CD4-positive, alpha-beta T cell treated with Interleukin-17A for 4 hours (primary cell): ENCODE measurements at places on chromosomes 1 and 21.

DNA sequence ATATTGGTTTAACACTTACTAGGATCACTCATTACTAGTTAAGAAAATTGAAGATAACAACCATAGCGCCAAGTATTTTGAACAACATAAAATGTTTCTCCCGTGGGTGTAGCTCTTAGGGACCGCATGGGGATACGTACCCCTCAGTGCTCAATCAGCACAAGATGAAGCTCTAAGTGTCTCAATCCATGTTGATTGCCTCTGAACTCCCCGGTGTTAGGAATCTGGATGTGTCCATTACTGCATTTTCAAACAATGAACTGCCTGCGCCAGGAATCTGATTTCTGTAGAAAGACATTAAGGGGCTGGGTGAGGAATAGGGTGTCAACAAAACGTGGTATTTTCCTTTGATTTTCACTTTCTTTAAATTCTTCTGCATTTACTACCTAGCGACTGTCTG is 100.2 kb downstream of the LMO4 start:
- DNase-seq: no peak

GRCh38 chr1:39204441-39205081 is at the start of gene MACF1:
Gene MACF1 (plus strand): TSS chr1:39204695. CDS start chr1:39205023, 328 bp downstream.
- DNase-seq: peak; percentile 66

GRCh38 chr1:65108025-65108642 is 39.9 kb upstream of the AK4 start:
- no peak for DNase-seq

DNA sequence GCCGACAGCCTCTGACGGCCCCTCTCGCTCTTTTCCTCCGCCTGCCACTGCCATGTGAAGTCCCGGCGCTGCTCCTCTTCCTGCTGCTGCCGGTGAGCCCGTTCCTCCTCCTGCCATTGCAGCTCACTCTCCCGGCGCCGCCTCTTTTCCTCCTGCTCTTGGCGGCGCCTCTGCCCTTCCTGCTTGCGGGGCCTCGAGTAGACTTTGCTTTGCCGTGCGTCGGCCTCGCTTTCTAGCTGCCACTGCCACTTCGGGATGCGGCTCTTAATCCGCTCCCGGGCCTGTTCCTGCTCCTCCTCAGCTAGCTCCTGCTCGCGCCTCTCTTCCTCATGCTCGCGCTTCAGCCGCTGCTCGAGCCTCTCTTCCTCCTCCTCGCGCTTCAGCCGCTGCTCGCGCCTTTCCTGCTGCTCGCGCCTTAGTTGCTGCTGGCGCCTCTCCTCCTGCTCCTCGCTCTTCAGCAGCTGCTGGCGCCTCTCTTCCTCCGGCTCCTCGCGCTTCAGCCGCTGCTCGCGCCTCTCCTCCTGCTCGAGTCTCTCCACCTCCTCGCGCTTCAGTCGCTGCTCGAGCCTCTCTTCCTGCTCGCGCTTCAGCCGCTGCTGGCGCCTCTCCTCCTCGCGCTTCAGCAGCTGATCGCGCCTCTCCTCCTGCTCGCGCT is 4.3 kb downstream of the TCHH start:
- peak; percentile 27 for DNase-seq

DNA sequence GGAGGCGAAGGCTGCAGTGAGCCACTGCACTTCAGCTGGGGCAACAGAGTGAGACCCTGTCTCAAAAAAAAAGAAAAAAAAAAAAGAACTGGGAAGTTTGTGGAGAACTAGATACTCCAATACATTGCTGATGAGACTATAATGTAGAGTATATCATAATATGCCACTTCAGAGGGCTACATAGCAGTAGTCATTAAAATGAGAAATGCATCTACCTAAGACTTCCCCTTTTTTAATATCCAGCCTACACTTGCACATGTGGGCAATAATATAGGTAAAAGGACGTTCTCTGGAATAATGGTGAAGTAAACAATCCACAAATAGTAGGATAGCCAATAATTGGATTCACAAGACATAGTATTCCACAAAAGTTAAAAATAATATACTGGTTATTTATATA is 311.0 kb downstream of the HLX start:
- no peak for DNase-seq

DNA sequence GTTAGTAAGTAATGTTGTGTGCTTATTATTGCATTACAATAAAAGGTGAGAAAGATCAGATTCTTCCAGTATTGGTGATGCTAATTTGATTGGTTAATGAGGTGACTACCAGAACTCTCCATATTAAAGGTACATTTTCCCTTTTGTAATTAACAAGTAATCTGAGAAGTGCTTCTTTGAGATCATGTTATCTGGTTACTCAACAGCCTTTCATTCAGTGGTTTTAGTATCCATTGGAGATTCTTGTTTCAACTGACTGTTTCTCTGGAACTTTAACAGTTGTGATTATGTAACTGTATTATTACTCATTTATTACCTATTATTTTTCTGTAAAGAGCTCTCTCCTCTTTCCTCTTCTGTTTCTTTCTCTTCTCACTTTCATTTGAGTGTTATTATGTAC is 86.7 kb downstream of the PEX14 start:
- no peak for DNase-seq

DNA sequence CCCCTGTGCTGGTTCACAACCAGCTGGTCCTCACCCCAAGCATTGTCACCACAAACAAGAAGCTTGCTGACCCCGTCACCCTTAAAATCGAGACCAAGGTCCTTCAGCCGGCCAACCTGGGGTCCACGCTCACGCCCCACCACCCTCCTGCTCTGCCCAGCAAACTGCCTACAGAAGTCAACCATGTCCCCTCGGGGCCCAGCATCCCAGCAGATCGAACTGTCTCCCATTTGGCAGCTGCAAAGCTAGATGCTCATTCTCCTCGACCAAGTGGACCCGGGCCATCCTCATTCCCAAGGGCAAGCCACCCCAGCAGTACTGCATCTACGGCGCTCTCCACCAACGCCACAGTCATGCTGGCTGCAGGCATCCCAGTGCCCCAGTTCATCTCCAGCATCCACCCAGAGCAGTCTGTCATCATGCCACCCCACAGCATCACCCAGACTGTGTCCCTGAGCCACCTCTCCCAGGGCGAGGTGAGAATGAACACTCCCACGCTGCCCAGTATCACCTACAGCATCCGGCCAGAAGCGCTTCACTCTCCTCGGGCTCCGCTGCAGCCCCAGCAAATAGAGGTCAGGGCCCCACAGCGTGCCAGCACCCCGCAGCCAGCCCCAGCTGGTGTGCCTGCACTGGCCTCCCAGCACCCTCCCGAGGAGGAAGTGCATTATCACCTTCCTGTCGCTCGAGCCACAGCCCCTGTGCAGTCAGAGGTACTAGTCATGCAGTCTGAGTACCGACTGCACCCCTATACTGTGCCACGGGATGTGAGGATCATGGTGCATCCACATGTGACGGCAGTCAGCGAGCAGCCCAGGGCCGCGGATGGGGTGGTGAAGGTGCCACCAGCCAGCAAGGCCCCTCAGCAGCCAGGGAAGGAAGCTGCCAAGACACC is 40.6 kb downstream of the ZBTB17 start:
- no peak for DNase-seq

GRCh38 chr1:50418600-50419109 is 4.6 kb downstream of the DMRTA2 start:
- no peak for DNase-seq

GRCh38 chr1:118204105-118204504 is 19.1 kb upstream of the SPAG17 start:
- DNase-seq: no peak

DNA sequence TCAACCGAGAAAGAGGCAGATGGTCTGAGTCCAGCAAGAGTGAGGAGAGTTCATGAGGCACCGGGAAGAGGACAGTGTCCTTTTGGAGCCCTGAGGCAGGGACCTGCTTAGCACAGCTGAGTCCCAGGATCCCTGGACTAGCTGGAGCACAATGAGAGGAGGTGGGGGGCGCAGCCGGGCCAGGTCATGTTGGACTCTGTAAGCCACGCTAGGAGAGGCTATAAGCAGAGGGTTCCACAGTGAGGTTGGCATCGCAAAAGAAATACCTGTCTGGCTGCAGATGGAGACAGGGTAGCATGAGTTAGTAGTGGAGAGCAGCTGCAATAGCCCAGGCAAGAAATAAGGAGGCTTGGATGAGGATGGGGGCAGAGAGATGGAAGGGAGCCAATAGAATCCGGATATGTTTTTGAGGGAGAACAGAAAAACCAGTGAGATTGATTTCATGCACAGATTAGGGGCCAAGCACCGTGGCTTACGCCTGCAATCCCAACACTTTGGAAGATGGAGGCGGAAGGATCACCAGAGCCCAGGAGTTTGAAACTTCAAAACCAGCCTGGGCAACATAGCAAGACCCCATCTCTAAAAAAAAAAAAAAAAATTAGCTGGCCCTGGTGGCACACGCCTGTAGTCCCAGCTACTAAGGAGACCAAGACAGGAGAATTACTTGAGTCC is 98.2 kb downstream of the DHRS3 start:
- no peak for DNase-seq

- no peak for DNase-seq
Measured at GRCh38 chr1:116309090-116309870, 63.8 kb upstream of the ATP1A1 start.

GRCh38 chr1:160416369-160416768 is 16.0 kb downstream of the VANGL2 start:
- DNase-seq: no peak

GRCh38 chr21:15748586-15748985 is 18.8 kb downstream of the USP25 start:
- DNase-seq: no peak

GRCh38 chr1:145917595-145917994 is 922 bp downstream of the PEX11B start:
- DNase-seq: no peak

GRCh38 chr1:67058242-67058641 is 4.3 kb upstream of the SLC35D1 start:
- no peak for DNase-seq

DNA sequence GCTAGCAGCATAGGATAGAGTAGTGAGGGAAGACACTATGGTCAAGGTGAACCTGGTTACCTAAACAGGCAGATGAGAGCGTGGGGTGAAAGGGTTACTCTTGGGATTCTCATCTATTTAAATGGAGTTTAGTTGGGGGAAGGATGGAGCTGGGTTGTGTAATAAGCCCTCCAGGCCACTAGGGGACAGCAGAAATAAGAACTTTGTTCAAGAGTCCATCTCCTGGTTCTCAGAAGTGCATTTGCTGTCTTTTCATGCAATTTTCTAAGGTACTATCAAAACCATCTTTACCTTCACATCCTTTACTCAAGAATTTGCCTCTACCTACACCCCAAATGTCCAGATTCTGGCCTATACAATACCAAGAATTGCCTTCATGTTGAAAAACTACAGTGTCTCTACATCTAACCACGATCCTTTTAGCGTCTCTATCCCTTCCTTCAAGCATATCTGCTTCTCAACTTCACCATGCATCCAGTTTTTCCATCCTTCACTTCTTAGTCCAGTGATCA is 28.0 kb downstream of the SLAMF1 start:
- DNase-seq: peak; percentile 55

DNA sequence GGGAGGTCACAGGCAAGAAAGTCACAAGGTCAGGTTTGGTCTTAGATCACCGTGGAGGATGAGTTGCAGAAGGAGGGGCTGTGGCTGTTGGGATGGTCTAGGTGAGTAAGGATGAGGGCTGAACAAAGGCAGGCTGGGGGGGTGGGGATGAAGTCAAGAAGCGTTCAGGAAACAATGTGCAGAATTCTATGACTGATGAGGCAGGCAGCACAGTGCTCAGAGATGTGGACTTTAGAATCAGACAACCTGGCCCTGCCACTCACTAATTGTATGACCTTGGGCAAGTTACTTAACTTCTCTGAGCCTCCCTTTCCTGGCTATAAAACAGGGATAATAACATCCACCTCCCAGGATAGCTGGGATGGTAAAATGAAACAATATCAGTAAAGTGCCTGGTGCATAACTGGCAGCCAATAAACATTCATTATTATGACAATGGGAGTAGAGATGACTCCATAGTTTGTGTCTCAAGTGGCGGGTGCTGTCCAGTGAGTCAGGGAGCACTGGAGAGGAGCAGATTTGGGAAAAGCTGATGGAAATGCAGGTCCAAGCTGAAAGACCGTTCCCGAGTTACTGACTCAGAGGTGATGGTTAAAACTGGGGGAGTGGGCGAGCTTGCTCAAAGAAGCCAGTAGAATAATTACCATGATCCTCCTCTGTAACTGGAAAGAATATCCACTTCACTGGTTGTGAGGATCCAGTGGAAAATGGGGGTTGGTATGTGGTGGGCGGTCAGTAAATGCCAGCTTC is 2.1 kb downstream of the TIE1 start:
- DNase-seq: no peak

- no peak for DNase-seq
Measured at GRCh38 chr1:164703960-164704411, 145.0 kb downstream of the PBX1 start.

DNA sequence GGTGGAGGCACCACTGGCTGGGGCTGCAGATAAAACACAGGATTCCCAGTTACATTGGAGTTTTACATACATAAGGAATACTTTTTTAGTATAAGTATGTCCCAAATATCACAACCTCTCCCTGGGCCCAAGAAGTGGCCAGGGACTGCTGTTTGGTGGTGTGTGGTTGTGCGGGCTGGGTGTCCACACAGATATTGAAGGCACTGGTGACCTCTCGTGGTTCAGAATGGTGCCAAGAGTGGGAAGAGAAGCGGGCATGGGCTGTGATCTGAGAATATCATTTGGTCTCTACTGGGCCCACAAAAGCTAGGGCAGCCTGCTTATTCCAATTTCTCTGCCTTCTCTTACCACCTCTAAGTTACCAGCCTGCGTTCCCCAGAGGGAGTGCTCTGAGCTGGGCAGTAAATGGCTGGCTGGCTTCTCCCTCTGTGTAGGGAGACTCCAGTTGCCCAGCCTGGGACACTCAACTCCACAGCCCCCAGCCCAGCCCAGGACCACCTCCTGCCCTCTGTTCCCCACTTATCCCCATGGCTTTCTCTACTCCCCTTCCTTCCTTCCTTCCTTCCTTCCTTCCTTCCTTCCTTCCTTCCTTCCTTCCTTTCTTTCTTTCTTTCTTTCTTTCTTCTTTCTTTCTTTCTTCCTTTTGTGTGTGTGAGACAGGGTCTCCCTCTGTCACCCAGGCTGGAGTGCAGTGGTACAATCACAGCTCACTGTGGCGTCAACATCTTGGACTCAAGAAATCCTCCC is 42.8 kb upstream of the RD3 start:
- no peak for DNase-seq

- no peak for DNase-seq
Measured at GRCh38 chr1:32831878-32832277, 14.4 kb downstream of the S100PBP start.

DNA sequence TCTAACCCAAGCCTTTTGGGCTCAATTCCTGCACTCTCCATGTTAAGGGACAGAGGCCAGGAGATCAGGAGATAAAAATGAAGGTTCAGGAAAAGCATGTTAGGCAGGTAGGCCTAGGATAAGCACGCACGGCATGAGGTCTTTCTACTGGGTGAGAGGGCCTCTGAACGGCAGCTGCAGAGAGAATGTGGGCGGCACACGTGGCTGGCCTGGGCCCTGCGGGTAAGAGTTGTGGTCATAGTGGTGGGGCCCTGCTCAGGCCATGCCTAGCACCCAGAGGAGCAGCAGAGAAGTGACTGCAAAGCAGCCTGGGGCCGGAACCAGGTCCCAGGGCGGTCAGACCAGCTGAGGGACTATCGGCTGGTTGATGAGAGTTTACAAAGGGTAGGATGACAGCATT is 7.5 kb upstream of the FOXO6 start:
- DNase-seq: no peak

GRCh38 chr1:15975358-15975804 is 520 bp downstream of the ZBTB17 start:
- DNase-seq: peak; percentile 70
